Type B pancreatic cell (in vitro differentiated cells): ENCODE measurements at places on chromosomes 1 and 21.

- no peak for DNase-seq
- no peaks in the 10 kb centered on the region for H3K27me3 ChIP-seq
- H3K36me3 ChIP-seq: no peaks in the 10 kb centered on the region
- H3K4me3 ChIP-seq: no peak overlapping the region
- H3K4me1 ChIP-seq: no peaks in the 10 kb centered on the region
- H3K27ac ChIP-seq: no peak overlapping the region
Measured at GRCh38 chr21:23725576-23725975, 1881.7 kb downstream of the MRPL39 start.

DNA sequence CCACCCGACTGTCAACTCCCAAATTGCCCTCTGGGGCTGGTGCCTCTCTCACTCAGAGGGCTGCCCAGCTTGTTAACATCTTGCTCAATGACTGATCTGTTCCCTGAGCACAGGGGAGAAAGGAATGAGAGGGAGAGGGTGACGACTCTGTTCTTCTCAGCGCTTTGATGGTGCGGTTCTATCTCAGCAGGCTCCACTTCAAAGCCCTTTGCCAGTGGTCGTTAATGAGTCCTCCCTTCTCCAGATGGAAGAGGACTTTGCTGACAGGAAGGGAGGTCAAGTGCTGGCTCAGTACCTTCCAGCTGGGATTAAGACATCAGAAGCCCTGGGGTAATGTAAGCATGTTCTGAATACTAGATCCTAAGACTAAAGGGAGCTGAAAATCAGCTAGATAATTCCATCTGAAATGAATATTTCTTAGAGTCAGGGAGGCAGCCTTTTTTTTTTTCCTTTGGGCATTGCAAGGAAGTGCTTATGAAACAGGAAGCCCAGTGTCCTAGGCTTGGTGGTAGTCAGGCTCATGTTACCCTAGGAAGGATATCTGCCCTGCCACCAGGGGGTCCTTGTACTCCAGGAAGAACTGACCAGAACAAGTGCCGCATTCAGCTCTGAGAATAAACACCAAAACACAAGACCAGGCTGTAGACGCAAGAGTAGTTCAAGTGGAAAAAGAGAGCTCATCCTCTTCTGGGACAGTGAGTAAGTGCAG lies 4.7 kb downstream of the FMOD start:
- peaks cover 37% of the 10 kb centered on the region for H3K4me1 ChIP-seq

DNA sequence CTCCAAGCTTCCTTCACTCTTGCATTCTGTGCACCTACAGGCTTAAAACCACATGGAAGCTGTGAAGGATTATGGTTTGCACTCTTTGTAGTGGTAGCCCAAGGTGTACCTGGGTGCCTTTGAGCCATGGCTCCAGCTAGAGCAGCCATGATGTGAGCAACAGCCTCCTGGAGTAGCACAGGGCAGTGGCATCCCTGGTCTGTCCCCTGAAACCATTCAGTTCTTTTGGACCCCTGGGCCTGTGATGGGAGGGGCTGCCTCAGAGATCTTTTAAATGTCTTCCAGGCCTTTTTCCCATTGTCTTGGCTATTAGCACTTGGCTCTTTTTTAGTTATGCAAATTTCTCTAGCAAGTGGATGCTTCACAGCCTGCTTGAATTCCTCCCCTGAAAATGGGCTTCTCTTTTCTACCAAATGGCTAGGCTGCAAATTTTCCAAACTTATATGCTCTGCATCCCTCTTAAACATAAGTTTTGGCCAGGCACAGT lies 47.4 kb downstream of the CLCA4 start:
- no peak overlapping the region for H3K4me3 ChIP-seq
- H3K36me3 ChIP-seq: no peaks in the 10 kb centered on the region
- no peaks in the 10 kb centered on the region for H3K27me3 ChIP-seq
- H3K4me1 ChIP-seq: no peaks in the 10 kb centered on the region

DNA sequence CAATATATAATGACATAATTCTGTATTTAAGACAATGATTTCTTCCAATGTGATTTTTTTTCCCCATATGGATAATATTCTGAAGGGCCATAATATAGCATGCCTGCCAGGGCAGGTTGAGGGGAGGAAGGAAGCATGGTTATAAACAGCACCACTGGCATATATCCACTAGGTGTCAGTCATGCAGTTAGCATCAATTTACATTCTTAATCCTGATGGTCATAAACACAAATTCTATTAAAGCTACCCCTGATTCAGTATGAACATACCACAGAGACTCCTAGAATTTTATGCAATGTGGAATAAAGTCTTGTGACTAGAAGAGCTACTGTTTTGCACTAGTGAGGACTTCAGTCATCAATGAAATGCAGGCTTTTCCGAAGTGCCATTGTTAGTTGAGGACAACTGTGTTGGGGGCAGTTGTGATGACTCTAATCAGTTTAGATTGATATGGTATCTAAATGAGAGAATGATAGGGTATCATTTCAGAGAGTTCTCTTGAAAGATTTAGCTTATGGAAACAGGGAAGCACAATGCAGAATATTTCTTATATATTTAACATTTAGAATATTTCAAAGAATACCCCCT lies 342.7 kb upstream of the NR5A2 start:
- H3K27ac ChIP-seq: no peak overlapping the region
- peaks cover 12% of the 10 kb centered on the region for H3K4me1 ChIP-seq
- no peak overlapping the region for H3K4me3 ChIP-seq
- peaks cover 8% of the 10 kb centered on the region for H3K27me3 ChIP-seq
- DNase-seq: no peak

GRCh38 chr1:210394281-210394821 lies 65.6 kb downstream of the HHAT start:
- H3K4me1 ChIP-seq: peaks cover 5% of the 10 kb centered on the region
- no peak overlapping the region for H3K27ac ChIP-seq
- H3K4me3 ChIP-seq: no peak overlapping the region
- DNase-seq: no peak
- H3K36me3 ChIP-seq: peaks cover 7% of the 10 kb centered on the region
- no peaks in the 10 kb centered on the region for H3K27me3 ChIP-seq

GRCh38 chr1:87783315-87783714 lies 454.6 kb downstream of the LMO4 start:
- H3K4me3 ChIP-seq: no peak overlapping the region
- no peaks in the 10 kb centered on the region for H3K27me3 ChIP-seq
- no peaks in the 10 kb centered on the region for H3K36me3 ChIP-seq
- DNase-seq: no peak
- H3K4me1 ChIP-seq: peaks cover 26% of the 10 kb centered on the region
- H3K27ac ChIP-seq: no peak overlapping the region

DNA sequence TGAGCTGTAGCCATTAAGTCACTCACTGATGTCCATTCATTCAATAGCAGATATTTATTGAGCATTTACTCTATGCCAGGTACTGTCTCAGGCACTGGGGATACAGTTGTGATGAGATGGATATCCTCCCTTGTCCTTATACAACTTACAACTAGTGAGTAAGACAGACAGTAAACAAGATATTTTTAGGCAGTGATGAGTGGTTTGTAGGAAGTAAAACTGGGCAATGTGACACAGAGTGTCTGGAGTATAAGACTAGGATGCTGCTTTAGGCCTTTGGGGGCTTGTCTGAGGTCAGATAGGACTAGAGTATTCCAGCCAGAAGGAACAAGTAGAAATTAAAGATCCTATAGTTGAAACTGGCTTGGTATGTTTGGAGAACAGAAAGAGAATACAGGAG lies 41.4 kb downstream of the NOS1AP start:
- no peaks in the 10 kb centered on the region for H3K27me3 ChIP-seq
- H3K36me3 ChIP-seq: peaks cover 4% of the 10 kb centered on the region
- H3K4me1 ChIP-seq: peaks cover 5% of the 10 kb centered on the region

- H3K36me3 ChIP-seq: no peaks in the 10 kb centered on the region
- H3K4me3 ChIP-seq: peak overlapping the region; percentile 67
- H3K27ac ChIP-seq: peak overlapping the region; percentile 49
- no peaks in the 10 kb centered on the region for H3K27me3 ChIP-seq
- DNase-seq: no peak
Measured at GRCh38 chr1:27600498-27601175, 3.3 kb downstream of the AHDC1 start.

- no peak for DNase-seq
- H3K4me3 ChIP-seq: no peak overlapping the region
- H3K36me3 ChIP-seq: no peaks in the 10 kb centered on the region
- no peaks in the 10 kb centered on the region for H3K4me1 ChIP-seq
- H3K27me3 ChIP-seq: no peaks in the 10 kb centered on the region
Measured at GRCh38 chr1:82279241-82279640, 478.5 kb downstream of the ADGRL2 start.
